ENCODE measurements at places on chromosomes 7 and 10.

GRCh38 chr7:107185716-107186115 lies 16.9 kb downstream of the HBP1 start:
- DNase-seq, result no peak

DNA sequence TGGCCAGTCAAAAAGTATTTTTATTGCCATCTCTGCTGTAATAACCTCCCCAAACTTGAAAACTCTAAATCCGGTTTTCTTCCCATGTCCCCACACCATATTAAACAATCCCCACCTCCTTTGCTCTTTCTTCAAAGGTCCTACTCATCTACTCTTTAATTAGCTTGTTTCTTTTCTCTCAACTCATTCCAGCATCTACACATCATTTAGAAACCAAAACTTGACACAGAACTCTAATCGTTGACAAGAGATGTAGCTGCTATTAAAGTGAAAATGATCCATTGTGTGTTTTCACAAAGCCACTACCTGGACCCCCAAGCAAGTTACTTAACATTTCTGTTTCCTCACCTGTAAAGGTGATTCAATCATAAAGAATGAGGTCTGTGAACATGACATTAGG lies 436.3 kb upstream of the NPVF start:
- no peak for DNase-seq

GRCh38 chr7:137881607-137882260 lies 35.0 kb upstream of the DGKI start:
- no peak for DNase-seq

GRCh38 chr10:60367431-60367830 lies 22.2 kb downstream of the ANK3 start:
- DNase-seq, result no peak

- DNase-seq, result no peak
Observed at GRCh38 chr10:120451968-120452367, 5.1 kb upstream of the PLPP4 start.

DNA sequence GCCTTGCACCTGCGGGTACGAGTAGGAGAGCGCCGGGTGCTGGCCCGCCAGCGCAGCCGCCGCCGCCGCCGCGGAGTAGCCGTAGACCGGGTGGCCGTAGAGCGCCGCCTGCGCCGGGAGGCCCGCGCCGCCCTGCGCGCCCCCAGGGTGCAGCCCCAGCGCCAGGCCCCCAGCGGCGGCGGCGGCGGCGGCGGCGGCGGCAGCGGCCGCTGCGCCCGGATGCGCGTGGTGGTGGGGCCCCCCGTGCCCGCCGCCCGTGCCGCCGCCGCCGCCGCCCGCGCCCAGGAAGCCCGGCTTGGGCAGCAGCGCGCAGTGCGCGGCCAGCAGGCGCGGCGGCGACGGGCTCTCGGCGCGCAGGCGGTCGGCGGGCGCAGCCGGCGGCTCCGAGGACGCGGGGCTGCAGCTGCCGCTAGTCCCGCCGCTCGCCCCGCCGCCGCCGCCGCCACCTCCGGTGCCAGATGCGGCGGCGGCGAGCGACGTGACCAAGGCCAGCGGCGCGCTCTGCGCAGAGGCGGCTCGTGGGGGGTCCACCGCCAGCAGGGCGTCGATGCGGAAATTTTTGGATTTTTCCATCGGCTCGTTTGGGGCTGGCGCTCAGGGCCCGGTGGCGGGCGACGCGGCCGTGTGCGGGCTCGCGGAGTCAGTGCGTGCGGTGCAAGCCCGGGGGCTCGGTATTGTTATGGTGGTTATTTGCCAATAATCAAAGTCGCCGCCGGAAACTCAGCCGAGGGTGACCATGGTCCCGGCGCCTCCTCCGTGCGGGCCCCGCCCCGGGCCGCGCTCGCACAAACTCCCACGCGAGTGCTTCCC lies 480 bp downstream of the MNX1 start:
- DNase-seq, result no peak

- DNase-seq, result no peak
Observed at GRCh38 chr10:72261784-72262404, 11.8 kb upstream of the DDIT4 start.

DNA sequence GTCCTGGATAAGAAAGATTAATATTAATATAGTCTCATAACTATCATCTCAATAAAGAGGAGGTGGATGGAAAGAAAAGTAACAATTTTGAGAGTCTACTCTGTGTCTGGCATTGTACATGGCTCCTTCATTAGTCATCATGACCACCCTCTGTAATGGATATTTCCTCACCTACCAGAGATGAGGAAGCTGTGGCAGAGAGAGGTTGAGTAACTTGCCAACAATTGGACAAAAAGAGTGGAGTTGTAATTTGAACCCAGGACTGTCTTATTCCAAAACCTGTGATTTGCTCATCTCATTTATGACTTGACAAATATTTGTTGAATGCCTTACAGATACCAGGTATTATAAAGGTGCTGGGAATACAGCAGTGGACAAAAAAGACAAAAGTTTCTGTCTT lies 2.1 kb upstream of the IDE start:
- no peak for DNase-seq

- DNase-seq, result no peak
Observed at GRCh38 chr7:132133501-132133900, 442.8 kb downstream of the PLXNA4 start.

DNA sequence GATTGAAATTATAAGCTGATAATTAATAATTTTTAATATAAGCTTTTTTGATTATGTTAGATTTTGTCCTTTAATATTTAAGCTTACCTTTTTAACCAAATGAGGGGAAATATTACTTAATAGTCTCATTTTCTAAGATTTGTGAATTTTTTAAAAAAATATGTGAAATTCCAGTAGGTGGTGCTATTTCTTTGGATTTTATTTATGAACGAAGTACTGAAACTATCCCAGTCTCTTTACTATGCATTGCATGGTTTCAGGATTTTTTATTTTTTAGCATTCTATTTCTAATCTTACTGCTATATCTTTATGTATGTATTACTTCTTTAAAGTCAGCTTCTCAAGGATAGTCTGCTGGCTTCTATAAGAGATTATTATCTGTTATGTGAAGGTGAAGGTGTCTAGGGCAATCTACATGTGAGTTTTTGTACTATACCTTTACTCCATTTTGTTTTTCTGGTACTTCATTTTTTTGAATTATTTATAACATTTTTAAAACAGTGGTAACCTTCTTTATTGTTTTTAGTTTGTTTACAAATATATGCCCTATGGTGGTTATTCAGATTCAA lies 78.3 kb downstream of the ATRNL1 start:
- no peak for DNase-seq

DNA sequence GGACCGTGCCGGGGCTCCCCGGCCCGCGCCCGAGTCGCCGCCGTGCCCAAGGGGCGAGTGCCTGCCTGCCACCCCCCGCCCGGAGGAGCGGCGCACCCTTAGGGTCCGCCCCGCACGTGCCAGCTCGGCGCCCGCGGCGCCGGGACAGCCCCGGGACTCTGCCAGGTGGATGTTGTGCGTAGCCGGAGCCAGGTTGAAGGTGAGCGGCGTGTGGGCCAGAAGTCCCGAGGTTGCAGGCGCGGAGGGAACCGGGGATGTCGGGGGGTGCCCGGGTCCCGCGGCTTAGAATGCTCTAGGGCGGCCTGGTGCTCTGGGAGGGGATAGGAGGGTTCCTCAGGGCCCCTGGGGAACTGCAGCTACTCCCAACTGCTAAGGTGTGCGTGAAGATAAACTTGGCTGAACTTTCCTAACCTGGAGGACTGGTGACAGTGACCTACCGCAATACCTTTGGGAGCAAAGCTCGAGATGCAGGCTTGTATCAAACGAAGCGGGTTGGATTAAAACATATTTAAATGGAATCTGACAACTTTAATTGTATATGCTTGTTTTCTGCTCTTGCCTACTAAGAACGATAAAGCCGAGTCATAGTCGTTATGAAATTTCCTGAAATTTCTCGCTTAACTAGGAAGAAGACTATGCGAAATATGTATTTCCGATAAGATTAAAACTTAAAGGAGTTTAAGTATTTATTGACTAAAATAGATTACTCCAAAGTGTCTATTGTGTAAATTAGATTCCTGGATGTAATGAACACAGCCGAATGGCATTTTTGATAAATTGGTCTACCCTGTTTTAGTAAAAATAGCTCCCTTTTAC lies at the start of gene CUX1:
Gene CUX1 (plus strand): TSS at position 156 of the 816 bp plus-strand sequence. CDS start 14 bp downstream, at position 170.
- no peak for DNase-seq

Measured in CD4-positive, alpha-beta T cell treated with Interleukin-15 for 1 hour (primary cell).